NCI-H2081 (cell line): ENCODE measurements at places on chromosomes 3 and 15.

GRCh38 chr15:70252056-70252950 lies 154.6 kb upstream of the TLE3 start:
- DNase-seq = peak; percentile 87

DNA sequence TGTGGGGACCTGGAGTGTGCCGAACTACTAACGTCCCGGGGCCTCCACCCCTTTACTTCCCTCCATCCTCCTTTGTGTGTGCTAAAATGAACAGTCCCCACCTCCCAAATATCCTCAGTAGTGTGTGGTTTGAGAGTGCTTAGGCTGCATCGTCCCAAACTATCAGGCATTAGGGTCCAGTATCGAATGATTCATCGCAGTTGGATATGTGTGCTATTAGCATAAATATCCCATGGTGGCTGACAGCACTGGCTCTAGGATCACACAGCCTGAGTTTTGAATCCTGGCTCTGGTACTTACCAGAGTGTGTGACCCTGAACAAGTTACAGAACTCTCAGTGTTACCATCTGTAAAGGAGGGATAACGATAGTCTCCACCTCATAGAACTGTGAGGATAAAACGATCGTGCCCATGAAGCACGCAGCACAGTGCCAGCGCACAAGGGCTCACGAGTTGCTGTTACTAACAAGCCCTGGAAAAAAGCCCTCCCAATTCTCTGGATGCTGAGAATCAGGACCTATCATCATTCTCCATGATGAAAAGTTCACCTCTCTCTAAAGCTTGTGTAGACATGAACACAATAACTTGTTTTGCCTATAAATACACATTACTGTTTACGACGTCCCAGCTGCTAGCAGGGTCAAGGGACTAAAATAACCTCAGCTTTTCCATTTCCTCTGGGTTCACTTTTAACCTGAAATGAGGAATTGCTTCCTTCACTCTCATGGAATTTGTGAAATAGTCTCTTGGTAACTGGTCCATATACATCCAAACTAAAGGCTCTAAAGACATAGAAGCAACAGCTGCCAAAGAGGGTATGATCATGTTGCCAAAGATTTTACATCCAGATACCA lies 51.0 kb downstream of the VGLL4 start:
- no peak for DNase-seq

DNA sequence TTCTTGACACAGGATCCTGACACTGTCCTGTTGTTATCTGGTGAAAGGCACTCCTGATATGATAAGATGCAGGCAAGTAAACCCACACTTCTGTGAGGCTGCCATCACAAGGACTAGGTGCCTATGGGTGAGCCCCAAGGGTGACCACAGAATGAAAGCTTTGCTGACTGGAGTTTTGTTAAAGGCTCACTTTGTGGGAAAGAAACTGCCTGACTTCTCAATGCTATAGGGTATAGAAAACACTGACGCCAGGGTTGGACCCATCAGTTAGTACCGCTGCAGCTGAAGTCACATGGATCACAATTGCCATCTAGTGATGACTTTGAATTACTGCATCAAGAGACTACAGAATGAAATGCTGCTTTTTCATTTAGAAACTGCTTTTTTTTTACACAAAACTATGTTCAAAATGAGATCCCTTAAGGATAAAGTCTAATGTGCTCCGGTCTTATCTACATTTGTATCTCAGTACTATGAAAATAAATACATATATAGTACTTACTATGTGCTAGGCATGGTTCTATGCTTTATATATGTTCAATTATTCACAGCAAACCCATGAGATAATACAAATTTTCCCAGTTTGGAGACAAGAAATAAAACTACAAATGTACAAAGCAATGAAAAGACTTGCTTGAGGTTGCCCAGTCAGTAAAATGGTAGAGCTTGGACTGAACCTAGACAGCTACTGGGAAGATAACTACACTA lies 64.2 kb upstream of the CMSS1 start:
- DNase-seq = peak; percentile 48

GRCh38 chr3:7618606-7619005 lies 757.7 kb downstream of the GRM7 start:
- no peak for DNase-seq

DNA sequence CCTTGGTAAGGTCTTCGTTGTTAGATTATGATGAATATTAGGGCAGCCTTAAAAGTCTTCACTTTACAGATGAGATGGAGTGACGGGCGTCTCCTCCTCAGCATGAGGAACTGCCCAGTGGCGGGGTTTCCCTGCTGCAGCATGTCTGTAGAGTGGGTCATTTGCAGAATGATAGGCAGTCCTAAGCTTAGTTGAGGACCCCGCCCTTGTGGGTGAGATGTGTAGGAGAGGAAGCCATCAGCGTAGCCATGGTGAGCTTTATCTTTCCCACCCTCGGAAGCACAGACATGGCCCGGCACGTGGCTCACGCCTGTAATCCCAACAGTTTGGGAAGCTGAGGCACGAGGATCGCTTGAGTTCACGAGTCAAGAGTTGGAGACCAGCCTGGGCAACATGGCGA lies 877 bp downstream of the NIT2 start:
- peak; percentile 31 for DNase-seq

- DNase-seq = no peak
Observed at GRCh38 chr3:13513051-13513912, 33.2 kb downstream of the HDAC11 start.

- DNase-seq = no peak
Observed at GRCh38 chr15:49953421-49953820, 165.6 kb downstream of the ATP8B4 start.

GRCh38 chr15:77620297-77620696 lies 12.4 kb downstream of the LINGO1 start:
- DNase-seq = no peak

GRCh38 chr3:155912579-155913190 lies 42.2 kb downstream of the GMPS start:
- DNase-seq = no peak

GRCh38 chr15:36571301-36571700 lies 8.1 kb upstream of the CDIN1 start:
- no peak for DNase-seq
